HuH-7 (cell line): ENCODE measurements at places on chromosomes 2 and 18.

DNA sequence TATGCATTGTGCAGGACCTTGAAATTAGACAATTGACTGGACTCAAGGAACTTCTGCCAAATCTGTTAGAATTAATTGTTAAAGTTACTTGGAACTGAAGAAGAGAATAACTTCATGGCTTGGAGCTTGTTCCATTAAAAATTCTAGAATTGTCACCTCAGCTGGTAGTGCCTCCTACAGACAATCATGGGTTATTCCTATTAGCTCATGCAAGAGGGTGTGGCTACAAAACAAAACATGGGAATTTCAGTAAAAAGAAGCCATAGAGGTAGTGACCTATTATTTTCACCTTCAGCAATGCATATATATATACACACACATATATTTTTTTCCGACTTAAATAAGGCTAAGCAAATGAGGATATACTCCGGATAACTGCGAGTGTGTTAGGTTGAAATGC lies 181.9 kb upstream of the DTNA start:
- no peak for DNase-seq

- no peak for DNase-seq
Measured at GRCh38 chr2:38375696-38376345, 1.3 kb downstream of the ATL2 start.

DNA sequence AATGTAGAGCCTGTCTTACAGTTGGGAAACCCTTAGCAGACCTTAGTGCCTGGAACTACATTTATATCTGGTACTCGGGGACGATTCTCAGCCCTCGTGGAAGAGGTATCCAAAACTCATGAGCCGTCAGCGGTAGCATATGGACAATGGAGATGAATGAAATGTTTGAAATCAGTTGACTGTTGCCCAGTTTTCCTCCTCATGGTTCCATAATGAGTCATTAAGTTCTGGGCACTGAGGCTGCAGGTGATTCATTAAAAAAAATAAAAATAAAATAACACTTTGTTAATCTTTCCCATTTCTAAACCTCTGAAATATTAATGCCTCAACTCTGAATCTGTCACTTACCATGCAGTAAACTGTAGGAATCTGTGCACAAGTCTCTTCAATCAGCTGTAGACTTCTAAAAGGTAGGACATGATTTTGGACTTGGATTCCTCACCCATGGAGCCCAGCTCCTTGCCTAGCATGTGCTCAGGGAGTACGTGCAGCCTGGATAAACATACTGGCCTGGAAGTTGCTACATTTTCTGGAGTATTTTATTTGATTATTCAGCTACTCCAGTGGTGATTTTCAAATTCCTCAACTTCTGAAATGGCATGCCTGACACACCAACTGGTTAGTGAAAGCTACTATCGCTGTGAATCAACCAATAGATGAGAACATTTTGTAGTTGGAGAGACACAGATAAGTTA lies 979.2 kb downstream of the CNTNAP5 start:
- no peak for DNase-seq

GRCh38 chr18:6929370-6930102 lies 188.1 kb downstream of the LAMA1 start:
- no peak for DNase-seq

GRCh38 chr2:226076529-226076928 lies 677.0 kb downstream of the NYAP2 start:
- no peak for DNase-seq
